B cell (primary cell): ENCODE measurements at places on chromosomes 1 and 21. TPM values are rescaled to one million over a fixed set of nuclear protein-coding genes. Genes with fewer than 3 reads are reported as not detected.

DNAJC28 gene
- total RNA-seq: 2.4 and 2.5 TPM in 2 replicates

DNA sequence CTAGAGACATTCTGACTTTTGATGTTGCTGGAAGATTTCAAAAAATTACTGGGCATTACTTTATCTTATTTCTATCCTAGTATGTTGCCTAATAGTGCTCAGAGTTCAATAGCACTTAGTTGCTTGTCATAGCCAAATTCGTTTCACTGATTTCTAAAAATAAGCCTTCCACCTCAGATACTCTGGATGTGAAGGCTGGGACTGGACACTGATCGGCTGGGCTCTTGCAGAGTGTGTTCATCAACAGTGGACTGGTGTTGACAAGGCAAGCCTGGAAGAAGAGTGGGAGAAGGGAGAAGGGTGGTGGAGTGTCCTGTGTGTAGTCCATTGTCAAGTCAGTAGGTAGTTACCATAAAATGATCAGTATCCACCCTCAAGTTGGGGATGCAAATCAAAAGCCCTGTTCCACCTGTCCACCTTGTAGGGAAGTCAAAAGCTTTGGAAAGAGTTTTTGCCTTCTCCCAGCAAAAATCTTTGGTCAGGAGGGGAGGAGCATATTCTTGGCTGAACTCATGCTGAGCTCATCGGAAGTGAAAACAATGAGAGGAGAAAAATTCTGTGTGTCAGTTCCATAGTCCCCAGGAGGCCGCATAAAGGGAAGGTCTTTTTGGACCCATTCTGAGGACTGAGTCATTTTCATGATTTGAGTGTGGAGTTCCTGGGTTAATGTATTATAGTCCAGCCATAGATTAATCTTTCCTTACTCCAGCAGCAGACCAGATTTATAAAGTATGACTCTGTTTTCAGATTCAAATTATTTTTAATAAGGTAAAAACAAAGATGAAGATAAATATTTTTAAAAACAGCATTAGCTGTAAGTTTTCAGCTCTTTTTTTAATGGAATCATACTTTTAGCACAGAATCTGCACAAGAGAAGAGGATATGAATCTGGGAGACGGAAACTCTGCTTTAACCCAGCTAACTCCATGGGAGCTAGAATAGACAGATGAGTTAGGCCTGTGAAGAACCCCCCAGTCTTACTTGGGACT is 99.5 kb upstream of the BMP8A start:
- DNase-seq: no peak

DNA sequence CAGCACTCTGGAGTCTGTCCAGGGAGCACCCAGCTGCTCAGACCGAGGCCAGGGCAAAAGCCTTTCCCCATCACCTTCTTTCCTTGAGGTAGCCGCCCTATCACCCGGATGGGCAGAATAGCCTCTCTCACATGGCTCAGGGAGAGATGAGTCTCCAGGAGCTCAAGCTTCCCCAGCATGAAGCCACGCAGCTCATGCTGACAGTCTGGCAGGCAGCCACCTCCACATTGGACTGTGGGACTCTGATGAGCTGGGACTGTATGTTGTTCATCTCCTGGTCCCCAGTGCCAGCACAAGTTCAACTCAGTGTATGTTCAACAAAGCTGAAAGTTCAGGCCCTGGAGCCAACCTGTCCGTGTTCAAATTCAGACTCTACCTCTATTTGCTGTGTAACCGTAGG is 75.2 kb upstream of the ZC3H12A start:
- DNase-seq: no peak

MMP23B gene
- 1.0 and 1.5 TPM in 2 replicates for total RNA-seq

- peak; percentile 73 for DNase-seq
Observed at GRCh38 chr1:22105611-22106207, 37.2 kb downstream of the WNT4 start.

HSF2BP gene
- total RNA-seq: 0.49 and 0.83 TPM in 2 replicates

DNA sequence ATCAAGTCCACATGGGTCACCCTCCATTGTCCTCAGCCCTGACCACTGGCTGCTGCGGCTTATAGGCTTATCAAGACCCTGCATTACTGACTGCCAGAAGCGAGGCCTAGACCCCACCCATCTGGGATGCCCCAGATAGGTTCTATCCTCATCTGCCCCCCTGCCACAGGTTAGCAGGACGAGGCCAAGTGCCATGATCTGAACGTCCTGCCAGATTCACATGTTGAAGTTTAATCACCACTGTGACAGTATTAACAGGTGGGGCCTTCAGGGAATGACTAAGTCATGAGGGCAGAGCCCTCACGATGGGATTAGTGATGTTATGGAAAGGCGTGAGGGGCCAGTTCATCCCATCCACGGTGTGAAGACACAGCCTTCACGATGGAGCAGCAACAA is 6.2 kb upstream of the CPLANE2 start:
- no peak for DNase-seq

DNA sequence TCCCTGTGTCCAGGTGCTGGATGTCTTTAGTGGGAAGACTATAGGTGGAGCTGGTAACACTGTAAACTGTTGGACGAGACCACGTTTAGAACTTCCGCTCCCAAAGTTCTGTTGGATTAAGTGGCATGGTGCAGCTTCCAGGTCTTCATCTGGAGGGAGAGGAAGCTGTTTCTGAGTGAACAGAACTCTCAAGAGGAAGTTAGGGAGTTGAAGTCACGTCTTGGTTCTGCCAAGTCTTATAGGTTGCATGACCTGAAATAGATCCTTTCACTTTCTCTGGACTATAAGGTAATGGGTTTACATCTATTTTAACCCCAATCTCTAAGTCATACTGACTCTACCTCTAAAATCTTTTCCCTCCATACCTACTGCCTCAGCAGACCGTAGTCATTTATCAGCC is 97.4 kb upstream of the TNR start:
- no peak for DNase-seq
